ENCODE measurements at places on chromosomes 4 and X.

GRCh38 chr4:54101190-54102041, 1.5 kb downstream of the GSX2 start:
- DNase-seq, result peak; percentile 37

DNA sequence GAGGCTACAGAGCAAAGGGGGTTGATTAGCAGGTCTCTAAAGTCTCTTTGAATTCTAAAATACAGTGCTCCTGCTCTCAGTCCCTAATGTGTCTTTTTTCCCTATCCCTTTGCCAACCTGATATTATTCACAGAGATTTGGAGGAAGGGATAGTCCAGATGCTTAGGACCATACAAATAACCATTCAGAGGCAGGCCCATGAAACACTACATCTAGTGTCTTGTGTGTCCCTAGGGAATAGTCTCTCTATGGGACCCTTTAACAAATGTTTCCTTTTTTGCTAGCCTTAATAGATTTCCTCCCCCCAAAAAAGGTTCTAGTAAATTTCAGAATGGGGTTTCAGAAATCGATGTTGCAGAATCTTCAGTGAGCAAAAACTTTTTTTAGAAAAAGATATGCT, 1.7 kb downstream of the NR0B1 start:
- no peak for DNase-seq

DNA sequence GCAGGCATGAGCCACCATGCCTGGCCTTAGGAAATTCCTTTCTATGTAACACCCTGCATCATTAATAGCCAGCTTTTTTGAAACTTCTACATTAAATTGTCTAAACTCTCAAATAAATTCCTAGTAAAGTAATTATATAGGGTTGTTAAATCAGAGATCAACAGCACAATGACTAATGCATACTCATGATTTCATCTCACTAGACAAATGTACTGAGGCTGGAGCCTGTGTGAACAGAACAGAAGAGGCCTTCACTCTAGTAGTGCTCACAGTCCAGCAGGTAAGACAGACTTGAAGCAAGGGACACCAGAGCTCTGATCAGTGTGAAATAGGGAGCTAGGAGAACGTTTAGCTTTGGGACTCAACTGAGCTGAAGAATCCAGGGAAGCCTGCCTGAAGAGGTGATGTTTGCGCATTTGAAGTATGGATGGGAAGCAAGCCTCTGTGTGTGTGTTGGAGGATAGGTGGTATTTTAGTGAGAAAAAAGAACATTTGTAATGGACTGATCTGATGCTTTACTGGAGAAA, 3.9 kb downstream of the ZFP42 start:
- DNase-seq, result no peak

GRCh38 chrX:132718431-132718958, 229.7 kb upstream of the MBNL3 start:
- DNase-seq, result no peak

DNA sequence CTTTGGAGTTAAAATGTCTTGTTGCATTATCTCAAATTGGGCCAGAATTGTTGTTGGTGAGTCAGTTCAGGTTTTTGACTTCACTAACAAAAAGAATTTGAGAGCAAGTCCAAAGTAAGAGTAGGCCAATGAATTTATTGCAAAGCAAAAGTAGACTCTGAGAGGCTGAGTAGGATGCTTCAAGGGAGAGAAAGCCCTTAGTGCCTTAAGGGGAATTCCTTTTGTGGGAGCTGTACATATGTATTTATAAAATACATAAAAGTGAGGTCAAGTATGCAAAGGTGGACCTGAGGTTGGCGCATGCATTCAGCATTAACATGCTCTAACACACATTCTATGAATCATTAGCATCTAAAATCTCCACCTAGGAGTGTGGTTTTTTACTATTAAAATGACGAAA, 565.4 kb downstream of the GRXCR1 start:
- no peak for DNase-seq

- DNase-seq, result no peak
These were observed 2.0 kb downstream of the CYBB start for GRCh38 chrX:37781814-37782213.

DNA sequence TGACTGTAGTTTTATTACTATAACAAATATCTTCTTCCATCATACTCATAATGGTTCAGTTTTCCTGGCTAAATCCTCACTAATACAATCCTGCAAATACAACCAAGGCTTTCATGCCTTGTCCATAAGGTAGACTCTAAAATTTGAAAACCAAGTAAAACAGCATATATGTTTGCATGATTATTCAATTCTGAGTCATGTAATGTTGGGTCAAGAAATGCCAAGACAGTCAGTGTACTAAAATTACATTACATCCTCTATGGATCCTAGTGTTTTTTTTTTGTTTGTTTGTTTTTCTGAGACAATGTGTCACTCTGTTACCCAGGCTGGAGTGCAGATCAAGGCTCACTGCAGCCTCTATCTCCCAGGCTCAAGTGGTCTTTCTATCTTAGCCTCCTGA, 38.6 kb upstream of the TEX13D start:
- no peak for DNase-seq

GRCh38 chr4:130099105-130099504, 1003.2 kb downstream of the C4orf33 start:
- no peak for DNase-seq

- no peak for DNase-seq
These were observed 393.6 kb downstream of the CENPC start for GRCh38 chr4:67151376-67152343.

DNA sequence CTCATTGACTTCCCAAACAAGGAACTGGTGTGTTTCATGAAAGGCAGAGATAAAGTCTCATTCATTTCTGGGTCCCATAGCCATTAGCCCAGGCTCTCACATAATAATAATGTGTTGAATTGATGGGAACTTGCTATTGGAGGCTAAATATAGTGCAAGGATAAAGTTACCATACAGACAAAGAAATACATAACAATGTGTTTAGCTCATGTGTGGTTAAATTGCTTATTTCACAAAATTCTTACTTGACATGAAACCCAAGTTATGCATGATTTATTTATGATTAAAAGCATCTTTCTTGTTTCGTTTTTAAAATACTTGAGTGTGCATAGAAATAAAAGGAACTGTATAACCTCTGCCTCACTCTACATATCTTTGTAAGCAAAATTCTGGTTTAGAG, 37.3 kb upstream of the LPAR4 start:
- DNase-seq, result no peak

DNA sequence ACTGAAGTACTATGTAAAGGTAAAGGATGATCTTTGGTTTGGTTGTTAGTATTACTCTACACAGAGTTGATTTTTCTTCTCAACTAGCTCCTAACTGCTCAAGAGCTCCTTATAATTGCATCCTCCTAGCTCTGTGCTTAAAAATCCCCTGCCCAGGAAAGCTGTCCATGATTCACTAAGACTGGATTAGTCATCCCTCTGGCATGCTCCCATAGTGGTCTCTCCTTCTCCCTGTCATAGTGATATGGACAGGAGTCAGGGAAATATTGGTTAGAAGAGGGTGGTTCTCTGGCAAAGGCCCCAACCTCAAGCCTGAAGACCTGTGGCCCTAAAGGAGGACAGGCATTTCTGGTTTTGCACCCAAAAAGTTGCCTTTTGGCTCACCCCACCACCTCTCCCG, 242.3 kb upstream of the KCNIP4 start:
- DNase-seq, result no peak

- peak; percentile 21 for DNase-seq
These were observed 2.8 kb downstream of the ARX start for GRCh38 chrX:25012793-25013631.

DNA sequence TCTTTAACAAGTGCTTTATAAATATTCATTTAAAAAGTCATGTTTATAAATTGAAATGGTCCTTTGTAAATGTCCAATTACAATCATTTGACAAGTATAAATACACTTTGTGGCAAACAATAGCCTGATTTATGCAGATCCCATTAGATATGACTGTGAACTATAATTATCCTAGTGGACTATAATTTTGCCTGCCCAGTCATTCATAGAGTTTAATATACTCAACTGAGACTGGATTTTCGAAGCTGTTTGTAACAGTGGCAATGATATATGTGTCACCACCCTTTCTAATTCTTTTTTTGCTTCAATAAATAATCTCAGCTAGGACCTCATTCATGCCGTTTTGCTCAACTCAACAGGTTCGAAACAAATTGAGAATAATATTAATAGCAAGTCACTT, 732.0 kb downstream of the PCDH18 start:
- no peak for DNase-seq

DNA sequence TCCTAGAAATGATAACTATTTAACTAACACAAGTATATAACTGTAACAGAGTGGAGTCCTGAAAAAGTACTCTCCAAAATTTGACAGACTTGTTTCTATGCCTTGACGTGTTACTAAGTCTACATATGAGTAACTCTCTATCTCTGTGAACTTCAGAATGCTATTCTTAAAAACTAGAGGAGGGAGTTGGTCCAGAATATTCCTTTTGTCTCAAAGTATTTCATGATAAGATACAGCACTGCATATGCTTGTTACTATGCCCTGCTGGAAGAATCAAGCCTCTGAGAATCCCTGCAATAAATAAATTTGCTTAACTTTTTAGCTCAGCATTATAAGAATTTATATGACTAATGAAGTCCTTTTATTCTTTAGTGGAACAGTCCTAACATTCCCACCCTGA, 50.9 kb upstream of the ATXN3L start:
- no peak for DNase-seq

DNA sequence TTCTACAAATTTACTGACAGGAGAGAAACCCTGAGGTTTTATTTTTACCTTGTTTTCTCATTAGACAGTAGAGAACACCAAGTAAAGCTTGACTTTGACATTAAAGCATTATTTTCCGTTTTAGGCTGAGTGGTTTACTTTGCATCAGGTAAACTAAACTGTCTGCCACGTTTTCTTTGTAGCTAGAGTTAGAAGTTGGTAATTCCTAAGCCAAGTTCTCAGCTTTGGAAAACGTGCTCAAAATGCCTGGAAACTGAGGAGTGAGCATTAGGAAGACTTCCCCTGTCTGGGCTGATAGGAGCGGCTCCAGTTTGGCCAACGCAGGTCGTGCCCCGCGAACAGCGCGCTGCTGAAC, 819 bp downstream of the PDLIM3 start:
- no peak for DNase-seq

GRCh38 chrX:19544693-19545305, 29.5 kb upstream of the MAP3K15 start:
- peak; percentile 48 for DNase-seq

GRCh38 chr4:55348466-55348865, 2.4 kb downstream of the SRD5A3 start:
- no peak for DNase-seq

DNA sequence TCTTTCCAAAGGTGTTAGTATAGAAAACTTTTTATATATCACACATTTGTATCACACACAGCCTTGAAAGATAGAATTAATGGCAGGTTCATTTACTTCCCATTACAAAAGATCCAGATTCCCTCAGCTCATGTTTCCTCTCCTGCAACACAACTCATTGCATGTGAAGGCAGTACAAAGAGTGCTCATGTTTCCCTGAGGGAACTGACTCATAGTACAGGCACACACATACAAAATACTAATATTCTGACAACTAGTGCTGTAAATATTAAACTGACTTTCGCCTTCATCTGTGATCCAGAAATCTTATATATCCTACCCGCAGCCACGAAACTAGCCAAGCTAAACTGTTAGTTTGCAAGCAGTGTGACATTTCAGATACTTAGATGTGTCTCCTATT, 819.8 kb upstream of the PCDH7 start:
- no peak for DNase-seq

GRCh38 chr4:105022811-105023667, 123.6 kb upstream of the TET2 start:
- DNase-seq, result no peak

GRCh38 chr4:182555997-182556418, 312.8 kb downstream of the TENM3 start:
- no peak for DNase-seq

- no peak for DNase-seq
These were observed 363.9 kb upstream of the PPP1R2C start for GRCh38 chrX:43141885-43142284.

GRCh38 chr4:7442574-7443162, 7.9 kb upstream of the PSAPL1 start:
- DNase-seq, result no peak

- DNase-seq, result no peak
These were observed 4.9 kb downstream of the ACSL4 start for GRCh38 chrX:109728173-109728535.

DNA sequence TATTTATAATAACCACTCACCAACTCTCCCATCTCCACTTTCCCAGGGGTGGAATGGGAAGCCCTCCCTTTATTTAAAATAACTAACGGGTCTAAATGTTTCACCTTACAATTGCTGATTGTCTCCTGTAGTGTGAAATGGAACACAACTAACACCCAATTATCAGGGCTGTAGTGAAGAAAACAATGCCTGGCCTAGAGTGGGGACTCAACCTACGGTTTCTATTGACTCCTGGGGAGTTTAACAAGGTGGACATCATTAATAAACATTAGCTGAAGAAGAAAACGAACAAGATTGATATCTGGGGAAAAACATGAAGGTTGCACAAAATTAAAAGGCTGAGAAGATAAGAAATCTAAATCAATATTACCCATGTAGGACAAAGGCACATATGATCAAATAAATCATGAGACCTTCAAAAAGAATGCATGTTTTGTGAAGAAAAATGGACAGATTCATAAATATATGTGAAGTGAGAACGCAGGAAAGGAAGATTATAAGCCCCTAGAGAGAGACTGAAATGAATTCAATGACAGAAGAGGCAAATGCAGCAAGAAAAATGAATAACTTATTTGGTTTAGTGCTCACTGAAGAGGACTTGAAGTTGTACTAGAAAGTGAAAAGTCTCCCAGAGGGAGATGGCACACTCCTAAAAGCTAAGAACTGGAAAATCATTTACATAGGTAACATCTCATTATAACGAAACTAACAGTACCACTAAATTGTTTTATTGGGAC, 593.0 kb upstream of the AADAT start:
- no peak for DNase-seq

GRCh38 chrX:108173874-108174273, 82.3 kb downstream of the ATG4A start:
- DNase-seq, result no peak

DNA sequence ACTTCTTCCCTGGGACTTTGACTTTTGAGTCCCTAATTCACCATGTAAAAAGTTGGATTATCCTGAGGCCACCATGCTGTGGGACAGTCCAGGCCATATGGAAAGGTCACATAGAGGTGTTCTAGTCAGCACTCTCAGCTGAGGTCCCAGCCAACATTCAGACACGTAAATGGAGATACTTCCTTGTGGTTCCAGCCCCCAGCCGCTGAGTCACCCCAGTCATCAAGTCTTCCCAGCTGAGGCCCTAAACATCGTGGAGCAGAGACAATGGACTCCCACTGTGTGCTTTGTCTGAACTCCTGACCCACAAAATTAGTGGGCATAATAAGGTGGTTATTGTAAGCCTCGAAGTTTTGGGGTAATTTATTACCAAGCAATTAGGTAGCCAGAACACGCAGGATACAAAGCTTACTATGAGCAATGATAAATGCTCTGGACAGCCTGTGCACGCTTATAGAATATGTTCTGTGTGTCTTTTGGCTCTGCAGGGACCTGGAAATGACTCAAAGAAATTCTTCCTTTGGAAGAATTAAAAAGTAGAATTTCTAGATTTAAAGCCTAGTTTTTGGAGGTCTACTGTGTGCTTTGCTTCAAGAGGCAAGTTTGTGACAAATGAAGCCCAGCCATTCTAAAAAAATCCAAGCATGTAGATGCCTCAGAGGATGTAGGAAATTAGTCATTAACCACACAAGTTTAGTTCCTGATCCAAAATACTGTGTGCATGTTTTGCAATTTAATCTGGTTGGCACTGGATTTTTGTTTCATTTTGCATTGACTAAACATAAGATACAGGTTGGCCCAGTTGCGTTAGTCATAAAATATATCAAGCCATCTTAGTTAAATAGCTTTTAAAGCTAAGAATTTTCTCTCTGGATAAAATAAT, 33.2 kb upstream of the SLC9A7 start:
- peak; percentile 16 for DNase-seq

Measured in WTC11 (cell line).